NCI-H446 treated with DMSO at 0.1 percent for 48 hours (cell line): ENCODE measurements at places on chromosomes 2 and 18.
A peak's percentile ranks its signal among the peaks of the same experiment; 100 is the strongest.

GRCh38 chr2:200411831-200412230, 98.0 kb downstream of the KCTD18 start:
- DNase-seq, result no peak

GRCh38 chr2:103179798-103180197, 418.0 kb downstream of the TMEM182 start:
- DNase-seq, result peak; percentile 54

DNA sequence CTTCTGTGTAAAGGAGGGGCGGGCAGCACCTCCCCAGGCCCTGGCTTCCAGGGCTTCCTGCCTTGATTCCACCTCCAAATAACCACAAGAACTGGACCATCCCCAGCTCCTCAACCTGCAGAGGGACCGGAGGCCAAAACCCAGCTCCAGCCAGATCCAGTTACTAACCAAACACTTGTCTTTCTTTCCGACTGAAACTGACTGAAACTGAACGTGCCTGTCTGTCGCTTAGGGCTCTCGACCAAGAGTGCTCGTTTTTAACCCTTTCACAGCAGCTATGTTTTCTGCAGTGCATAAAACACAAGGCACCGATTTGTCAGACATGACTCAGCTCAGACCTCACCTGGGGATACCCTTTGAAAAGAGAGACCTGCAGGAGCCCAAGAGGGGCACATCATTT, 249.9 kb upstream of the SIX2 start:
- DNase-seq, result no peak

DNA sequence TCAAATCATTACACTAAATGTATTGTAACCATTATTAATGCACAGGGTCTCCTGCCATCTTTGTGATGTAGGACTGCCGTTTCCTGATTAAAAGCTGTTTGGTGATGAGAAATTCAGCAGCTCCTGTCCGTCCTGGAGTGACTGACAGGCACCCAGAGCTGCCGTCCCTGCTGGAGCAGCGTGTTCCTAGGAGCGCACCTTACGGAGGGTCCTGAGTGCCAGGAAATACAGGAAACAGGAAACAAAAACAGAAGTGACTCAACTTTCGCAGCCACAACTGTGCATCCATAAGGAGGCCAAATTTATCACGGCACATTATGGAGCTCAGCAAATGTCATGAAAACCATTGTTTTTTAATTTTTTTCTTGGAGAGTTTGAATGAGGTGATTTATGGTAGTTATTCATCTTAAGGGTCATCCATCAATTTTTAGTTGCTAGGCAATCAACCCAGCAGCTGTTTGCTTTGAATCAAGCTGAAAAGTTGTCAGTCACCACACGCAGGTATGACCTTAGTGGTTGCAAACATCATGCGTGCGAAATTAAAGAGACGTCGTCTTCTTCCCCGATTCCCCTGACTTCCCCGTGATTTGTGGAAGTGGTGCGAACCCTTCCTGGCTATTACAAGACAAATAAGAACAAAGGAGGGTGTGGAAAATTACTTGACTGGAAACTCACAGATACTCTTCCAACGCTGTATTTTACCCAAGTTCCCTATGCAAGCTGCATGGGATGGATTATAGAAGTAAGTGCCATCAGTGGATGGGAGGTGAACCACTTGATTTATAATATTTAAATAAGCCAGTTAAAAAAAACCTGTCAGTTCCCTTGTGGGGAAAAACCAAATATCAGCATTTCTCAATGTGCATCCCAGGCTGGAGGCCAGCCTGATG, 19.8 kb downstream of the TSHZ1 start:
- no peak for DNase-seq

DNA sequence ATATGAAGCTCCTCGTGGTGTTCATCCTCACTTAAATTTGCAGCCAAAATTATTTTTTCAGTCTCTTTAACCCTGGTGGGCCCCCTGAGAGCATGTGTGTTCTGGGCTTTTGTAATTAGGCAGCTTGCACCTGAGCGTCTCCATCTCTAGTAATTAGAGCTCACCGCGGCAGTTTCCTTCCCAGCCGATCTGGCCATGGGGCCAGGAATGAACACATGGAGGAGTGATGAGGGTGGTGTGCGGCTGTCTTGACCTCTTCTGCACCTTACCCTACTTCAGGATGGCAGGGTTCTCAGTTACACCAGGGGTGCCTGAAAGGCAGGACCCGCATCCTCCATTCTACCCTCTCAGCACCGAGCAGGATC, 98.5 kb downstream of the AFF3 start:
- no peak for DNase-seq

DNA sequence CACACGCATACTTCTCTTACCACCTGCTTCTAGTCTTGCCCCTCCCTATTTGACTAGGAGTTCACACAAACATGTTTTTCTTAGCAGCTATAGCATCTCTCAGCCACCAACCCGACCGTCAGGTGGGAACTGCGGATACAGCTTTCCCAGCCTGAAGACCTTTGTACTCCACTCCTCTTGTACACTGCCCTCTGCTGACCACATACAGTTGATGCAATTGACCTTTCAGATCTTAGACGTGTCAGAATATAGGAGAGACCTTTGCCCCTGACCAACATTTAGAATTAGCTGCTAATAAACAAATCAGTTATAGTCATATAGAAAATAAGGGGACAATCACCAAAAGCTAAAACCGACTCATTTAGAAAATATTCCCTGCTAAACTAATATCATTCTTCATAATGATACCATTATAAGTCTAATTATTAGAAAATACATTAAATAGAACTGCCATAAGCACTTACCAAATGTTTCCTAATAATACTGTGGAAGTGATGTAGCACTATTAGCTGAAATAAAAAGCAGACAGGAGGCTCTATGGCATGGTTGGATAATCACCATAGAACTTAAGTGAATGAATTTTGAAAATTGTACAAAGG, 208.4 kb downstream of the RAD51AP2 start:
- DNase-seq, result peak; percentile 36

- DNase-seq, result peak; percentile 91
These were observed 143.8 kb downstream of the SH3BP4 start for GRCh38 chr2:235095569-235095968.

GRCh38 chr2:60550984-60551239, 2.5 kb downstream of the BCL11A start:
- no peak for DNase-seq

DNA sequence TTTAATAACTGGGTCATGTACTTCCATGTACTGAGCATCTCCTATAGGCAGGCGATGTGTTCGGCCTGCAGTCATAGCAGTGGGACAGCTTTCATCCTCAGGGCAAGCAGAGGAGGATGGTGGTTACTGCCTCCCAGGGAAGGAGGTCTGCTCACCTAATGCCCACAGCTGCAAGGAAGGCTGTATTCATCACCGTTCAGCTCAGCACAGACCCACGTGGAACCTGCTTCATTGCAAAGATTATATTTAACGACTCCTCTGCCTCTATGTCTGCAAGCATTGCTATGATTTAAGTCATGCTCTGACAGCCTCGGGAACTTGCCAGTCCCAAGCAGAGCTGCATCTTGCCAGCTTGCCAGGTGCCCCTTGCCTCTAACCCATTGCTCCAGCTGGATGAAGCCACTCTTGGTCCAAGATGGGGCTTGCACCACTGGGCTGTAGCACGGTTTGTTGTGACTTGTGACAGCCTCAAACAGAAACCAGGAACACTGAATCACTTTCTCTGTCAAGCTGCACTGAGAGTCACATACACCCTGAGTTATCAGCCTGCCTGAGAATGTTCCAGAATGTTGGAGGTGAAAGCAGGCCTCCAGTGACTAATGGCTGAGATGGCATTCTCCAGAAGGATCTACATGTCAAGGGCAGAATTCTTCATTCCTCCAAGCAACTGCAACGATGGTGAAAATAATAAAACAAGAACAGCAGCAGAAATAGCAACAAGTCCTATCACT, 651.1 kb upstream of the ID2 start:
- DNase-seq, result no peak

GRCh38 chr18:31554776-31555175, 36.9 kb upstream of the TTR start:
- no peak for DNase-seq

DNA sequence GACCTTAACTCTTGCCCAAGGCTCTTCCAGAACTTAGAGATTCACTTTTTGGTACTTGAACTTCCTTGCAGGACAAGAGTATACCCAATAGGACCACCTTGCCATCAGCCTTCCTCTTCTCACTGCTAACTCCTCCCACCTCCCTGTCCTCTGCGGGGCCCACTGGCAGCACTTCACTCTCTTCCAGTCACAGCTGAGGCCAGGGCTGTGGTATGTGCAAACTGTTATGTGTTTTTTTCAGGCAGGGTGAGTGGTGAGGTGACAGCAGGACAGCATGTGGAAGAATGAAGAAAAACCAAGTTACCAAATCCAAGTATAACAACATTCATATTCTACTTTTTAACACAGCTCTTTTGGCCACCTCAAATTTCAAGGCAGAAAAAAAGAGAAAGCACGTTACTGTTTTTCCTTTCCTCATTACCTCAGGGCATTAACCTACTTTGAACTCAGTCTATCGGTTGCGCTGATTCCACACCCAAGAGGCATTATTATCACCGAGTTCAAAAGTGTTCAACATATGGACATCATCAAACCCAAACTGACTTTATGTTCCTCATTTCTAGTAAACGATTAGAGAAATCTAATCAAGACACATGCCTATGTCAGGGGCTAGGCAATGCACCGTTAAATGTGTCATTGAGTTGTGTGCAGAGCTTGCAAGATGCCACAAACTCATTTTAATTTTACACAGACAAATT, 605.2 kb upstream of the SYT4 start:
- DNase-seq, result no peak

GRCh38 chr2:212733273-212733672, 194.7 kb upstream of the ERBB4 start:
- DNase-seq, result no peak

DNA sequence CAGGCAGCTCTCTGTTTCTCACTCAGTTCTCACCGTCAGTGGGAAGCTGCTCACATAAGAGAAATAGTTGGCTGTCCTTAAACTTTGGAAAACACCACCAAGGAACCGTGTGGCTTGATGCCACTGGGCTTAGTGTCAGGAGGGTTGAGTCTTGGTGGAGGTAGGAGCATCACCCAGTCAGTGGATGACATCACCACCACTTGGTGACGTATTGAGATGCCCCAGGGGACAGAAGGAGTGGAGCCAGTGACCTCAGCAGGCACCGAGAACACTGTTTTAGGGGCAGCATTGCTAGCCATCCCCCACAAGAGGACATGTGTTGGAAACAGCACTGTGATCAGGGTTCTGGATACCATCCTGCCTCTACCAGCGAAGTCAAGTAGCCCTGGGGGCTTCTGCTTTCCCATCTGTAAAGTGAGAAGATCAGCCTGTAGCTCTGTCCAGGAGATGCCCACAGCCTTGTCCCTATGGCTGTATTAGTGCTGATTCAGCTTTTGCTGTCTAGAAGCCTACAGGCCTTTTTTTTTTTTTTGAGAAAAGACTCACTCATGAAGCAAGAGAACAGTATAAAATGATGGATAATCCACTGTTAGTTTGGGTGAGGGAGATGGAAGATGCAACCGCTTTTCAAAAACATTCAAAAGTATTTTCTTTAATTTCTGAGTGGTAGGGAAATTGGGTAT, 66.2 kb downstream of the TSN start:
- no peak for DNase-seq
